ENCODE measurements at places on chromosomes 7 and 10.

DNA sequence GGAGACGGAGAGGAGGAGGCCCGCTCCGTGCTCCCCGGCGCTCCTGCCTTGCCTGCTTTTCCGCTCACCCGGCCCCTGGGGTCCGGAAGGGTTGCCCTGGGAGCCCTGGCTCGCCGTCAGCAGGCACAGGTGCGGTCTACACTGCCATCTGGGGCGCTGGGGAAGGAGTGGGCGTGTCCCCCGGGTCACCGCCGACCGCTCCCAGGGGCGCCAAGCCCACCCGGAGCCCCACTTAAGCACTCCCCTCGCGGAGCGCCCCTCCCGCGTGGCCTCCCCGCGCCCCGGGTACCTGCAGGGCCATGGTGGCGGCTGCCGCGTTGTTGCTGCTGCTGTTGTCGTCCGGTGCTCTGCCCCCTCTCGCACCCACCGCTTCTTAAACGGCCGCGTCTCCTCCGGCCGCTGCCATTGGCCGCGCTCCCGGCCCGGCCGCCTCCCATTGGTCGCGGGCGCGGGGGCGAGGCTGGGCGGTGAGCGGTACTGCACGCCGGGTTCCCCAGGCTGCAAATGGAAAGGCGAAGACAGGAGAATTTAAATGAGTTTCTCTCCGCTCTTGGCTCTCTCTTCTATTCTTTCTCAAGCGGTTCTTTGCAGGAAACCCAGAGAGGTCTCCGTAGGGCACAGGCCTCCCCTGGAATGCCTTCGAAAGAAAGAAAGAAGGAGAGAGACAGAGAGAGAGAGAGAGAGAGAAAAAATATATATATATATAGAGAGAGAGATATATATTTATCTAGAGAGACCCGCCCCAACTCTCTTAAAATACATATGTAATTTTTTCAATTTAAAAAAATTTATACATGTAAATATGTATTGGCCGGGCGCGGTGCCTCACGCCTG lies at the start of gene ACBD7:
ACBD7 (minus strand) TSS at position 349 of the 834 bp plus-strand sequence; CDS start at position 301, 48 bp downstream.
- DNase-seq = peak; percentile 53

DNA sequence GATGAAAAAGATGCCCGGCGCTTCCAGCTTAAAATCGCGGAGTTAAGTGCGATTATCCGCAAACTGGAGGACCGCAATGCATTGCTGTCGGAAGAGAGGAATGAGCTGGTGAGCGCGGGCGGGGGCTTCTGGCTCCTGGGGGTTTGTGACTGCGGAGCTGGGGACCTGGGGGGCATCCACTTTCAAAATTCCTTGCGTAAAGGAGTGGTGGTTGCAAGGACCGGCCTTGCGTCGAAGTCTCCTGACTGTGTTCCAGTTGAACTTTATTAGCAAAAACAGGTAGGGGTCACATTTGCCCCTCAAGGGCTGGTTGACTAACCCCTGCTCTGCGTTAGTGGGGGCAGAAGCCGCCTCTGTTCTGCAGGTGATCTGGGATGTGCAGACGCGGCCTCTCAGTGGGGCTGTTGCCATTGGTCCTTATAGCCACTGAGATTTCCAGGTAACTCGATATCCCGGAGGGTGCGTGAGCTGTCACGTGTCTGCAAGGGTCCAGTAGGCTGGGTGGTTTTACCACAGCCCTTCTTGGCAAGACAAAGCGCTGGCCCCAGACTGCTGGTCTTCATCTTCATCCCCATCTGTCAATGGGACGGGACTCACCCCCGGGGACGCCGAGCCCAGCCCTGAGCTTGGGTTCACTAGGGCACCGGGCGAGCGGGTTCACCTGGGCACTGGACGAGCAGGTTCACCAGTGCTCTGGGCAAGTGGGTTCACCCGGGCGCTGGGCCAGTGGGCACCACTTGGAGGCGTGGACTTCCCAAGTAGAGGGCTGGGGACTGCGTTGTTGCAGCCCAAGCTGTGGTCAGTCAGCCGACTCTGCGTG lies 51.5 kb upstream of the DPYSL4 start:
- no peak for DNase-seq

- no peak for DNase-seq
Observed at GRCh38 chr10:125081931-125082330, 78.4 kb downstream of the CTBP2 start.

- no peak for DNase-seq
Observed at GRCh38 chr7:137944168-137944567, 57.7 kb downstream of the CREB3L2 start.

DNA sequence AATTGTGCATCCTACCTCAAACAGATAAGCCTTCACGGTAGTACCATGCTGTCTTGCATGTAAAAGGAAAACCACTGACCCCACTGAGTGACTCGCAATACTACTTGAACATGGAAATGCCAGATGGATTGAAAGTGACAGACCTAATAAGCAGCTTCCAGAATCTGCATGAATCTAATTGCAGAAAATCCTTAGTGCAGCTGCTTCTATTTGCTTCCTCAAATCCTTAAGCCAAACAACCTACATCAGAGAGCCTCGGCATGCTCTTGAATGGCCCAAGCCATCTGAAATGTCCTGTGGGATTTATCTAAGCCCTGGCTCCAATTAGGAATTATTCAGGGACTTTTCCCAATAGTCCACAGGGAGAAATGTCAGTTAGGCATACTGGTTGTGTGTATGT lies 509.5 kb upstream of the CELF2 start:
- no peak for DNase-seq

DNA sequence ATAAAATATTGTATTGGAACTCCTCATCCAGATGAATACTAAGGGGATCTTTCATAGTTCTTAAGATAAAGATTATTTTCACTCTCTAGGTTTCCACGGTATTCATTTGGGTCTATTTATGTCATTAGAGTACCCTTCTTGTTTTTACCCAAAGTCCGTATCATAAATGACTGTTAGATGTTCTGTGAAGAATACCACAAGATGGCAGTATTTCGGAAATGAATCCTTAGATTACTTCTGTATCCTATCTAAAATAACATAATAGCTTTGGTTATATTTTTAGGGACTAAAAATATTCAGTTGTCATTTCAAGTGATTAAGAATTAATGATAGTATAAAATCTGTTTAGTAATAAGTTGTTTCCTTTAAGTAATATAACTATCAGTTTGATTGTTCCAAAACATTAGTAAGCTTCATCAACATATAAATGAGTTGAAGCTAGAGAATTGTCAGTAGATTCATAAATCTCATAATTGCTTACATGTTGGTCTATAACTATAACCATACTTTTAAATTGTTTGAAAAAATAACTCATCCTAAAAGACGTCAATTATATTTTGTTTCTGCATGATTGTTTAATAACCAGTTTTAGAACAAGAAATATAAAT lies 337.5 kb upstream of the KCND2 start:
- DNase-seq = peak; percentile 28

DNA sequence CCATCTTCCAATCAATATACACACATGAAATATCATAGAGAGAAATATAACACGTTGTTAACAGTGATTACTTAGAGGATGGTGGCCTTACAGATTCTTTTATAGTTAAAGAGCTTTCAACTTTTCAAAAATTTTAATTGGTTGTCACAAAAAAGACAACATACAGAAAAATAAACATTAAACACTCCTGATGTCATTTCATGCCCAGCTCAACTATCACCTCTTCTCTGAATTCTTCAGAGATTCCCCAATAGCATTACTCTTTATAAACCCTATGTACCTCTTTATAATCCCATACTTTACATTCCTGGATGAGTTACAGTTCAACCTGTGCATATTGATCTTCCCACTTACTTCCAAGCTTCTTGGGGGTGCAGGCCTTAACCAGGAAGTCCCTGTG lies 159.8 kb downstream of the POU6F2 start:
- no peak for DNase-seq

DNA sequence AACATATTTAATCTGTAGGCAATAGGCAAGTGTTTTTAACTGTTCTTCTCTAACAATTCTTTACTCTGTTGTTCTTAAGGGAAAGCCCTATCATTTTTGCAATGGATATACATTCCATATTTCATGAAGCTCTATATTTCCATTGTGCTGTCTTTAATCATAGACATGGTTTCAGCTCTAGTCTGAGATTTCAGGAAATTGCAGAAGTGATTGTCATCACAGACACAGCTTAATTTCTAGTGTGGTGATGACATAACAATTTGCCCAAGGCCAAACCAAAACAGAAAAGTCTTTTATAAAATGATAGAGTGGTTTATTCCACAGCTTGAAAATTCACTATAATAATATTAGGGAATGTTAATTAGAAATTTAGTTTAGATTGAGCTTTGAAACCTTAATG lies 494.1 kb upstream of the SEMA3A start:
- no peak for DNase-seq

DNA sequence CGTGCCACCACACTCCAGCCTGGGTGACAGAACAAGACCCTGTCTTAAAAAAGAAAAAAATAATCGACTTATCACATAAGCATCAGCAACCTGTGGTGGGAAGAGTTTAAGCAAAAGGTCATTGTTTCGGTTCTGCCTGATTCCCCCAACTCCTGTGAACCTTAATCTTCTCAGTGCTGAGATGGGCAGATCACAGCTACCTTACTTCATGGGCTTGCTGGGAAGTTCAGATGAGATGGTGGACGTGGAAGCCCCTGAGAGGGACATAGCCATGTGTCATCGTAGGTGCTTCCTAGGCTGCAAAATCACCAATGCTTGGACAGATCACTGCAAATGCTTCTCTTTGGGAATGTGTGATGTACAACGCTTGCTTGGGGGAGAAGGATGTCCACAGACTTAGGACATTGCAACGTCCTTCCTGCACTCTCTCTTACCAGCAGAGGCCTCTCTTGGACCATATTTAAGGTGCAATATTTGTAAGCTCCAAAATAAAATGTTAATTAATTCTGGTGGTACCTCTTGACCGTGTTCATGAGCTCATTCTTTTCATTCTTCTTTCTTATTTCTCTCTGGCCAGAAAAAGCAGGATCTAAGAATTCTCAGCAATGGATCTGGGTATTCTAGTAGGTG lies 8.6 kb downstream of the GJD4 start:
- no peak for DNase-seq

DNA sequence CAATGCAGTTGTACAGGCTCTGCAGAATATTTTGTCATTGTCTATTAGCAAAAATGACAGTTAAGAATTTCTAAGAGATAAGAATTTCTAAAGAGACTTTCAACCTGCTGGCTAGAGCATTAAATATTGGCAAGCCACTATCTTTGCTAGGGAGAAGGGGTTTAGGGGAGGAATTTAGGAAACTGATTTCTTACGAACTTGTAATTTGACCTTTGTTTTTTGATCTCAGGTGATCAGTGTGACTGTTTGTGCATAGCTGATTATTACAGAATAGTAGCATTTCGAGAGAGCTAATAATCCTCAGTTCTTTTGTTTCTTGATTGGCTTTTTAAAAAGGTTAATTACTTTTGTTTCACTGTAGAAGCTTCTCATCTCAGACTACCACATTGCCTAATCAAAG lies 68.1 kb downstream of the ST7 start:
- DNase-seq = no peak

GRCh38 chr7:1516586-1517251 lies 12.5 kb upstream of the INTS1 start:
- no peak for DNase-seq

GRCh38 chr7:157514746-157515145 lies 177.9 kb downstream of the DNAJB6 start:
- DNase-seq = no peak

- DNase-seq = no peak
Observed at GRCh38 chr10:75967491-75967890, 536.1 kb downstream of the LRMDA start.

DNA sequence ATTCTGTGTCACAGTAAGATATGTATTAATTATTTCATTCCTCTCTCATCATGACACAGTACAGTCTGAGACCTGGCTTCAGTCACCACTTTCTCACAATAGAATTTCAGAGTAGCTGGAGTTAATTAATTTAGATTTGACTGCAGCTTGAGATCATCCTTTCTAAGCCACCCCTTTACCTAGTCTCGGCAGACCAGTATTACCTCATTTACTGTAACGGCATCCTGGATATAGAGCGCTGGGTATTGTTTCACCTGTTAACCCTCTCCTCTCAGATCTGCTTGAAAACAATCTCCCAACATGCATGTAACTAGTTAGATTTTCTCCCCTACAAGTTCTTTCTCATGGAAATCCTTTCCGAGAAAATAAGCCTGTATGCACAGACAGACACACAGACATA lies 1057.5 kb downstream of the GATA3 start:
- no peak for DNase-seq

DNA sequence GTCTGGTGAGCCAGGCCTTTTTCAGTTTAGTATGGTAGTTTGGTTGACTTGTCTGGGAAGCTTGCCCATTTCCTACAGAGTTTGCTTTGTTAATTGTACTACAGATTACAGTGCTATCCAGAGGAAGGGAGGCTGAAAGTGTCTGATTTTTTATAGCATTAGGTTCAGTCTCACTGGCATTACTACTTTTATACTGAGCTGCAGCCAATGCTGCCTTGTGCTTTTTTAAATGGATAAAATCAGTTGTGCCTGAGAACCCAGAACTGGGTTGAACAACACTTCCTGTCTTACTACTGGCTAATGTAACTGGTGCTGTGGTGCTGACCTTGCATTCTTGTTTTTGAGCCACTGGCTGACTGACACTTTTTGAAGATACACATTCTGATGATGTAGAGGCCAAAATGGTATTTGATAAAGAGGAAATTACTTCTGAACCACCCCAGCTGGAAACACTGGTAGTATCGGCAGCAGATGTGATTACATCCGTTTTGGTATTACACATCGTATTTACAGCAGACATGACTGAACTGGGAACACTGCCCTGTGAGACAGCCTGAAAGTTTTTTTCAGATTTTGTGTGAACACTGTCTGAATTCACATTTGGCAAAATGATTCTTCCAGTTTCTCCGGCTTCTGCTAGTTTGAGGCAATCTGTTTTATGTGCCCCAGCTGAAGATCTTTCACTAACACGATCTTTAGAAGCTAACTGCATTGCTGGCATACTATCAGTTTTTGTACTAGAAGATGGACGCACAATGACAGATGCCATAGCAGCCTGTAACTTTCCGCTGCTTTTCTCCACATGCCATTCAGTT lies 74.1 kb downstream of the NRBF2 start:
- peak; percentile 65 for DNase-seq

- no peak for DNase-seq
Observed at GRCh38 chr10:69968830-69969229, 83.8 kb upstream of the MACROH2A2 start.

DNA sequence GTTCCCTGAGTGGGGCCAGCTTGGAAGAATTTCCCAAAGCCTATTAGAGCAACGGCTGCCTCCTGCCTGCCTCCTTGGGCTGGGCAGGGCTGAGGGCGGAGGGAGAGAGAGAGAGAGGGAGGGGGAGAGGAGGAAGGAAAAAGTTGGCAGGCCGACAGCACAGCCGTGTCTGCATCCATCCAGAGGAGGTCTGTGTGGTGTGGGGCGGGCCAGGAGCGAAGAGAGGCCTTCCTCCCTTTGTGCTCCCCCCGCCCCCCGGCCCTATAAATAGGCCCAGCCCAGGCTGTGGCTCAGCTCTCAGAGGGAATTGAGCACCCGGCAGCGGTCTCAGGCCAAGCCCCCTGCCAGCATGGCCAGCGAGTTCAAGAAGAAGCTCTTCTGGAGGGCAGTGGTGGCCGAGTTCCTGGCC lies at the start of gene AQP1:
AQP1 (plus strand) TSS at position 293 of the 409 bp plus-strand sequence; CDS start at position 350, 57 bp downstream.
- DNase-seq = peak; percentile 29

- no peak for DNase-seq
Observed at GRCh38 chr10:80266513-80266863, 23.0 kb downstream of the MAT1A start.

- DNase-seq = no peak
Observed at GRCh38 chr7:78499283-78499682, 700.7 kb downstream of the PHTF2 start.
